ENCODE measurements at places on chromosomes 16 and 17. TPM values are rescaled to one million over a fixed set of nuclear protein-coding genes. Genes with fewer than 3 reads are reported as not detected.

The DNAH2 gene
- total RNA-seq = 0.16 TPM

The SPECC1 gene
- 0.43 TPM for total RNA-seq

The TAOK1 gene
- 38.3 TPM for total RNA-seq

The KRTAP1-5 gene
- total RNA-seq = not detected

The GPRC5C gene
- total RNA-seq = 1.1 TPM

The FSCN2 gene
- total RNA-seq = 2.8 TPM

The TBX4 gene
- 0.16 TPM for total RNA-seq

The METTL26 gene
- total RNA-seq = 66.9 TPM

The KIF19 gene
- not detected for total RNA-seq

The FMNL1 gene
- total RNA-seq = 14.5 TPM

The RDM1 gene
- 0.16 TPM for total RNA-seq

The ZFPM1 gene
- 1.9 TPM for total RNA-seq

The SULT1A4 gene
- 2.7 TPM for total RNA-seq

The CLDN7 gene
- total RNA-seq = 4.2 TPM
